Activated CD8-positive, alpha-beta memory T cell treated with anti-CD3 and anti-CD28 coated beads, Interleukin-2, amount 50 U/mL, for 48 hours (primary cell): ENCODE measurements at places on chromosomes 7 and 10.

- peak; percentile 46 for DNase-seq
Observed at GRCh38 chr7:157500171-157500960, 163.6 kb downstream of the DNAJB6 start.

DNA sequence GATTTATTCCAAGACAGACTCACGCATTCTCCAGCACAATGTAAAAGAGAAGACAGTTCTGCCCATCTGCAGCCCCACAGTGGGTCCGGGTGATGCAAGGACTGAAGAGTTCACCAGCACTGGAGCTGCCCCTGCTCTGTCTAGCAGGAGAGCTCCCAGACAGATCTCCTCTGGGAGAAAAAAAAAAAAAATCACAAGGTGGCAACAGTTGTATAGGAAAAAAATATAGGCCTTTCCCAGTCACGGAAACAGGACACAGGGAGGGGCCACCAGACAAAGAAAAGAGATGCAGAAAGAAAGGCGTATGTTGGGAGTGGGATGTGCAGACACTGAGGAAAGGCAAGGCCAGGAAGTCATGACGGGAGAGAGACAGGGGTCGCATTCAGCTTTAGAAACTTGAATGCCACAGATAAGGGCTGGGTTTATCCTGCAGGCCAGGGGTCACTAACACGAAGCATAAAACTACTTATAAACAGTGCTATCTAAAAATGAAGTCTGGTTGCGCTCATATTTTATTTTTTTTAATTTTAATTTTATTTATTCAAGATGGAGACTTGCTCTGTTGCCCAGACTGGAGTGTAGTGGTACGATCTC lies 54.1 kb downstream of the FAM171A1 start:
- no peak for DNase-seq

- no peak for DNase-seq
Observed at GRCh38 chr7:158256091-158256816, 331.4 kb downstream of the PTPRN2 start.

- no peak for DNase-seq
Observed at GRCh38 chr10:73215749-73216148, 31.3 kb downstream of the DNAJC9 start.

DNA sequence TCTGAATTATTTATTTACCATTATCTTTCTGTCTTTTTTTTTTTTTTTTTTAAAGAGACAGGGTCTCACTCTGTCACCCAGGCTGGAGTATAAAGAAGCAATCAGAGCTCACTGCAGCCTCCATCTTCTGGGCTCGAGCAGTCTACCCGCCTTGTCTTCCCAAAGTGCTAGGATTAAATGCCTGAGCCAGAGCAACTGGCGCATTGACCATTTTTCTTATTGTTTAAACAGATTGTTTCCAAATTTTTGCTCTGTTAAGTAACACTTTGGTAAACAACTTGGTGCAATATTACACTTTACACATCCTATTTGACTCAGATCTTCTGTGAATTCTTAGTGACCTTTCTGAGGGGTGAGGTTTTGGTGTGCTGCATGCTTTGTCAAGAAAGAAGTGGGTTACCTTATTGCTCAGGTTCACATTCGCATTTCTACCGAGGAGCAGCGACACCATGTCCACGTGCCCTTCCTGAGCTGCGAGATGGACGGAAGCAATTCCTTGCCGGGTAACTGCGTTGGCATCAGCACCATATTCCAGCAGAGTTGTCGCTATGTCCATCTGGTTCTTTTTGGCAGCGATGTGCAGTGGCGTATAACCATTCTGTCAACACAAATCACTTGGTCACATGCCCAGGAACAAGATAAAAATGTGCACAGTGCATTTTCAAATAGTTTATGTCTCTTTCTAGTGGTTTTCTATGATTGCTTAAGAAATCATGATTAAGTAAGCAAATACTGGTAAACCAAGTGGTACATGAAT lies 203.2 kb downstream of the ANK3 start:
- no peak for DNase-seq

- no peak for DNase-seq
Observed at GRCh38 chr7:65927489-65928448, 54.2 kb downstream of the GUSB start.

DNA sequence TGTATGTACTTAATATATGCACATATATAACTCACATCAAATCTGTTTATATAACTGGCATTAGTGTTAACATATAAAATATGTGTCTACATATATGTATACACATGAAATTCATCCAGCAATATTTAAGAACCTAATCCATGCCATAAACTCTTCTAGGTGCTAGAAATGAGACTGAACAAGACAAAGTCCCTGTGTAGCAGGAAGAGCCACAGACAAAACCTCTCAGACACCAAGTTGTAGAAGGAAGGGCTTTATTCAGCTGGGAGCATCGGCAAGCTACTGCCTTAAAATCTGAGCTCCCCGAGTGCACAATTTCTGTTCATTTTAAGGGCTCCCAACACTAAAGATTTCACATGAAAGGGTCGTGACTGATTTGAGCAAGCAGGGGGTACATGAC lies 52.5 kb downstream of the CRPPA start:
- no peak for DNase-seq

DNA sequence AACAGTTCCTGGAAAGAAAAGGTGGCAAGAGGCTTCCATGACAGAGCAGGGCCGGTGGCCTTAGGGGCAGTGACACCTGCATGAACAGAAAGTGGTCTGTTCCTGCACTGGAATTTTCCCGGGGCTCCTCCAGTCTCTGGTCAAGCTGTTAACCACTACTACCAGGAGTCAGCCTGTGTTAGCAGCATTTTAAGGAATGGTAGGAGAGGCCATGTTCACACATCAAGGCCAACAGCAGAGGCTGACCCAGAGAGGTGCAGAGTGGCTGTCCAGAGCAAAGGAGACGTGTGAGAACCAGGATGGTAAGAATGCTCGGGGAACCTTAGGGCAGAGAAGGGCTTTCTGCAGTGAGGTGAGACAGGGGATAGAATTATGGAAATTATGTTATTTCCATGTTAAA lies 8.5 kb downstream of the H2BK1 start:
- DNase-seq = no peak

DNA sequence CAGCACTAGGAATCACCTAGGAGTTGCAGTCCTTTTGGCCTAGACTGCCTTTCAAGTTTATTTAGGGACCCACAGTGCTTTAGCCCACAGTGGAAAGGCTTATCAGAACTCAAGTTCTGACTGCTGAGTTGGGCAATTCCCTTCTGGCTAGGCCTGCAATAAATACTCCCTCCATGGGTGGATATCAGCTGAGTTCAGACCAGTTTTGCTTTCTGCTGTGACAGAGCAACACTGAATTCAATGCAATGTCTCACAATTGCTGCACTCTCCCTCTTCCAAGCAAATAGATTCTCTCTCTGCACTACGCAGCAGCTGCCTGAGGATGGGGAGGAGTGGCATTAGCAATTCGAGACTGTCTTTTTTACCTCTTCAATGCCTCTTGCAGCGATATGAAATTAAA lies 1153.3 kb downstream of the SORCS1 start:
- DNase-seq = no peak

GRCh38 chr7:5694912-5695726 lies 86.3 kb downstream of the RNF216 start:
- DNase-seq = peak; percentile 85

DNA sequence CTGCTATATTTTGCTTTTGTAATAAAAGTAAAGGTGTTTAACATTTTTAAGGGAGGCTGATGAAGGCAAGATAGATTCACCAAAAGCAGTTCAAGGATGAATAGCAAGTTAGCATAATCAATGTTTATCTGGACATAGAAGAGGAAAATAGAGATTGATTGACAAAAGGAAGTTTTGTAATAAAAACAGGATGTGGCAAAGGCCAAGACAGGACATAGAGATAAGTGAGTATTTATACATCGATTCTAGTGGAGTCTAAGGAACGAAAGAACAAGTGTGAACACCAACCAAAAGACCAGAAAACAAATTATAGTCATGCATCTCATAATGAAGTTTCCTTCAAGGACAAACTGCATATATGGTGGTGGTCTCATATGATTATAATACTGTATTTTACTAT lies 123.8 kb downstream of the CCDC71L start:
- no peak for DNase-seq

DNA sequence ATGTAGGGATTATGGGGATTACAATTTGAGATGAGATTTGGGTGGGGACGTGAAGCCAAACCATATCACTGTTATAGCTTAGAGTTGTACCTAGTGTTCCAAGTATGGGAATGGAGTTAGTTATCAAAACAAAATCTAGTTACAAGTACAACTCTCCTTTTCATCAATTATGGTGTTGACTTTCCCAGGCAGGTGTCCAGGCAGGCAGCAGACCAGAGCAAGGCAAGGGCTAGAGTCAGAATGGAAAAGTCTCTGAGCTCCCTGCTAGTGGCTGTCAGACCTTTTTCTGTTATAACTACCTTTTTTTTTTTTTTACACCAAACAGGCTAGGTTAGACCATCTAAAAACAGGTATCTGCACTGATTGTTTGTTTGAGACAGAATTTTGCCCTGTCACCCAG lies 29.2 kb downstream of the PTER start:
- DNase-seq = no peak

DNA sequence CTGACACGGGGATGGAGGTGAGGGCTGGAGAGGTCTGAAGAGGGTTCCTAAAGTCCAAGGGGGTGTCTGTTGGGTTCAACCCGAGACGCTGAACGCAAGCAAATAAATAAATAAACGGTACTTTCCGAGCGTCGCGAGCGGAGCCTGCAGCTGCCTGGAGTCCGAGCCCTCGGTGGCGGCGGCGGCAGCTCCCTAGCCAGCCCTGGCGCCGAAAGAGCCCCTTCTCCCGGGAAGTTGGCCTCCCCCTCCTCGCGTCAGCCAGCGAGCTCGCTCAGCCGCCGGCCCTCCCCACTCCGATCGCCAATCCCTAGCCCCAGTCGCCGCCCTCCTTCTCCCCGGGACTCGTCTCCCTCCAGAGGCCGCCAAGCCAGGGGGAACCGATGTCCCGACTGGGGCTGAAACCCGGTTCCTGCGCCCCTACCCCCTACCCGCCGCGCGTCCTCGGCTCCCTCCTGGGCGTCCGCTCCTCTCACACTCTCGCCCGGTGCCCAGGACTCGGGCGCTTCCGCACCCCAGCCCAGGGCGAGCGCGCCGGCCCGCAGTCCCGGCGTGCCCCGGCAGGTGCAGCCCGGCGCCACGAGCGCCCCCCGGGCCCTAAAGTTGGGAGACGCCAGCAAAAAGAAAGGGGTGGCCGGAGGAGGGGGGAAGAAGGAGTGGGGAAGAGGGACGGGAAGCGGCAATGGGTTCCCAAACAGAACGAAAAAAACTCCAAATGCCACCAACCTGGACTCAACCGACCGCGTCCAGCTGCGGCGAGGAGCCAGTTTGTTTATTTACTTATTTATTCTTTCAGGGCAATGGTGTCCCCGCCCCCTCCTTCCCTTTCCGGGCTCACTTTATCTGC lies at the start of gene GFRA1:
Gene GFRA1 (minus strand): TSS at position 767 of the 844 bp plus-strand sequence. CDS start 1,177 bp downstream, outside the sequence.
- DNase-seq = peak; percentile 49

- no peak for DNase-seq
Observed at GRCh38 chr7:92251181-92251580, 5.4 kb downstream of the ANKIB1 start.

DNA sequence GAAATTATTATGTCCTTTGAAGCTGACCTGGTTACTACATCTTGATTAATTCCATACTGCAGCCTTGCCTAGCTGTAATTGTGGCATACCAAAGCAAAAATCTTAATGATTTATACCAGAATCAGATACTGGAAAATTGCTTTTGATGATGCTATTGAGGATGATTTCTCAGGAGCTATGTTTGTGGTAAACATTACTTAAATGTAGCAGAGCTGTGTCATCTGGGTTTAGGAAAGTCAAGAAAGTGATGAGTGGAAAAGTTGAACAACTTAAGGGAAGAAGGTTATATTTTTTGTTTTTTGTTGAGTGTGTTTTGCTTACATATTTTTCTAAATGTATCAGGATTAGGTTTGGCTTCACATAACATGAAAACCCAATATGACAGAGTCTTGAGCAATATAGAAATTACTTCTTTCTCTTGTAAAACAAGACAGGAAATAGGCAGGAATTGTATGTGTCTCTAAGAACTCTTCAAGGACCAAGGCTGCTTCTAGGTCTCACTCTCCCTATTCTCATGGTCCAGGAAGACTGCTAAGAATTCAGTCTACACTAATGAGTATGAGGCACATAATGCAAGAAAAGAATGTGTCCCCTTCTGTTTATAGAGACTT lies 87.6 kb upstream of the MTPN start:
- DNase-seq = no peak
